ENCODE measurements at places on chromosomes 2 and 18.

- DNase-seq = no peak
Measured at GRCh38 chr2:122411231-122411630, 655.8 kb downstream of the TSN start.

GRCh38 chr2:136051001-136051724, 65.7 kb upstream of the DARS1 start:
- DNase-seq = no peak

- no peak for DNase-seq
Measured at GRCh38 chr2:100383954-100384353, 33.5 kb downstream of the CHST10 start.

- no peak for DNase-seq
Measured at GRCh38 chr2:121309801-121310200, 24.8 kb upstream of the TFCP2L1 start.

- DNase-seq = no peak
Measured at GRCh38 chr2:211457325-211457724, 900.9 kb downstream of the CPS1 start.

- DNase-seq = peak; percentile 44
Measured at GRCh38 chr2:42105330-42106256, 57.8 kb downstream of the PKDCC start.

GRCh38 chr2:209445485-209445884, 21.6 kb downstream of the MAP2 start:
- DNase-seq = no peak

- no peak for DNase-seq
Measured at GRCh38 chr2:118386641-118387302, 298.5 kb downstream of the INSIG2 start.

- DNase-seq = no peak
Measured at GRCh38 chr2:174744111-174744510, 20.2 kb downstream of the CHRNA1 start.

GRCh38 chr2:11997142-11997541, 250.7 kb downstream of the LPIN1 start:
- no peak for DNase-seq

DNA sequence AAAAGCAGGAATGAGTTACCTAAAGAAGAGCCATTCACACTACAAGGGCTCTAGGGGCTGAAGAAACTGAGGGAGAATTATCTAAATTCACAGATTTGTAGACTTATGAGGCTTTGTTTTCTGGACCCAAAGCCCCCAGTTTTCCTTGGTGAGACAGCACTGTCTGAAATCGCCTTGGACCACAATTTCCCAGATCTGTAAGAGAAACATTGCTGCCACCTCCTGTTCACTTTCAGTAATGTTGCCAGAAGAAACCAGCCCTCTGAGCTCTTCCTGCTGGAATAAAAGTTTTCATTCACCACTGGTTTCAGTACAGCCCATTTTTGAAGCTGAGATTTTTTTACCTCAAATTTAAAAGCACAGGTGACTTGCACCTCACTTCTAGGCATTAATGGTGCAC, 169.2 kb downstream of the CDH20 start:
- DNase-seq = no peak

GRCh38 chr2:233689501-233689900, 3.2 kb upstream of the UGT1A6 start:
- DNase-seq = no peak

- no peak for DNase-seq
Measured at GRCh38 chr2:74149570-74150319, 2.0 kb upstream of the BOLA3 start.

GRCh38 chr2:45083175-45083574, 73.9 kb upstream of the SIX2 start:
- no peak for DNase-seq

GRCh38 chr2:24958411-24958935, 13.3 kb downstream of the DNAJC27 start:
- DNase-seq = no peak

- no peak for DNase-seq
Measured at GRCh38 chr18:8556424-8556823, 52.8 kb upstream of the RAB12 start.

- no peak for DNase-seq
Measured at GRCh38 chr2:233917116-233917515, at the start of gene TRPM8. TRPM8 (plus strand) TSS chr2:233917373; CDS start chr2:233926538, 9,165 bp downstream.

GRCh38 chr18:39825485-39826150, 2129.4 kb upstream of the PIK3C3 start:
- no peak for DNase-seq

DNA sequence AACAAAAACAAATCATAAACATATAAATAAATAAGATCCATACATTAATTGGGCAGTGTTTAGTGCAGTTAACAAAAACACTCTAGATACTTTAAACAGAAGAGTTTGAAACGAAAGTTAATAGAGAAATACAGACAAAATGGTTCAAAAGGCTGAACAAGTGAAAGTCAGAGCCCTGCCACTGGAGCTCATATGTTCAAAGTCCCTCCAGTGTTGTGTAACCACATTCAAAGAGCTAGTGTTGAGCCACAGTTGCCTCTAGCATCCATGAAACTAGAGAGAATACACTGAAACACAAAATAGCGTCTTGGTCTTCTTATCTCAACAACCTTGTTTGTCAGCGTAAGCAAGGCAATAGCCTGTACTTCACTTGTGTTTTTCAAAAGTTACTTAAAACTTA, 1309.8 kb upstream of the NRXN1 start:
- DNase-seq = no peak

DNA sequence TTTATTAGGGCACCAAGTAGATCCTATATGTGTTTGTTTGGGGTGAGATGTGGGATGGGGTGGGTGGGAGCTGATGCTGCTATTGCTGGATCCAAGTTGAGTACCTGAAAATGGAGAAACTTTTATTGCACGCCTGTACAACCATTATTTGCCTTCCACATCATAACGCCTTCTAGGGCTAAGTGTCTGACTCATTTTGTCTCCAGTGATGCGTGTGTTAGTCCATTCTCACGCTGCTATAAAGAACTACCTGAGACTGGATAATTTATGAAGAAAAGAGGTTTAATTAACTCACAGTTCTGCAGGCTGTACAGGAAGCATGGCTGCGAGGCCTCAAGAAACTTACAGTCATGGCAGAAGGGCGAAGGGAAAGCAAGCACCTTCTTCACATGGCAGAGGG, 58.2 kb downstream of the KDM3A start:
- no peak for DNase-seq

DNA sequence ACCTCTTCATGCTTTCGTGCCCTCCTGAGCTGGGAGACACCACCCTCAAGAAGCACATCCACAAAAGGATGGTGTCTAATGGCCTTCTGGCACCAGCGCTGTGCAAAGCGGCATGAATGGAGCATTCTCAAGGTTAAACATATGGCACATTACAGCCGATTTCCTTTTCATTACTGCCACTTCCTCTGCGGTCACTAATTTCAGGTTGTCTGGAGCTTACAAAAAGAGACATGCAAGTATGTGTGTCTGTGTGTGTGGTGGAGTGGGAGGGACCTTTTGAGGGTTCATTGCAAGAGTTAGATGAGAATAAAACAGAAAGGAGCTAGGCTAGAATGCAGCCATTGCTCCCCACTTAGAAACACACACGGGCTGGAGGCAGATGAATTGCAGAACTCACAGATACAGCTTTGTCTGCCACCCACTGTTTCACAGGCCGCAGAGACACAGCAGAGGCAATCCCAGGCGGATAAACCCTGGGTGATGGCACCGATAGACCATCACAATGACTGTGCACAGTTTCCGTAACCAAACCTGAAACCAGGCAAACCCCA, 76.0 kb downstream of the TGIF1 start:
- peak; percentile 7 for DNase-seq

DNA sequence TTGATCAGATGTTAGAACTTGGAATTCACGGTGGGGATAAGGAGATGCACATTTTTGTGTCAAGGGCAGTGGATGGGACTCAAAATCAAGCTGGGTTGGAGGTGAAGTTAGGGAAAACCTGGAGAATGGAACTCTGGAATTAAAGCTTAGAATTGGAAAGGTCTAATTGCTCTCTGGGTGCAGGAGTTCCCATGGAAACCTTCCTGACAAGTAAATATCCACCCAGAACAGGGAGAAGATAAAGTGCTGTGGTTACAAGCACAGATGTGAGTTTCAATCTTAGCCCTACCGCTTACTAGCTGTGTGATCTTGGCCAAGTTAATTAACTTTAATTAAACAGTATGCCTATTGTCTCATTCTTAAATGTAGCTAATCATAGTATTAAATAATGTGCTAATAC, 71.3 kb upstream of the TCF7L1 start:
- DNase-seq = no peak

GRCh38 chr18:26255695-26256622, 29.7 kb downstream of the TAF4B start:
- no peak for DNase-seq

GRCh38 chr2:55106148-55106547, 55.9 kb upstream of the RTN4 start:
- DNase-seq = no peak

GRCh38 chr2:234304950-234305349, 191.9 kb downstream of the ARL4C start:
- DNase-seq = no peak

DNA sequence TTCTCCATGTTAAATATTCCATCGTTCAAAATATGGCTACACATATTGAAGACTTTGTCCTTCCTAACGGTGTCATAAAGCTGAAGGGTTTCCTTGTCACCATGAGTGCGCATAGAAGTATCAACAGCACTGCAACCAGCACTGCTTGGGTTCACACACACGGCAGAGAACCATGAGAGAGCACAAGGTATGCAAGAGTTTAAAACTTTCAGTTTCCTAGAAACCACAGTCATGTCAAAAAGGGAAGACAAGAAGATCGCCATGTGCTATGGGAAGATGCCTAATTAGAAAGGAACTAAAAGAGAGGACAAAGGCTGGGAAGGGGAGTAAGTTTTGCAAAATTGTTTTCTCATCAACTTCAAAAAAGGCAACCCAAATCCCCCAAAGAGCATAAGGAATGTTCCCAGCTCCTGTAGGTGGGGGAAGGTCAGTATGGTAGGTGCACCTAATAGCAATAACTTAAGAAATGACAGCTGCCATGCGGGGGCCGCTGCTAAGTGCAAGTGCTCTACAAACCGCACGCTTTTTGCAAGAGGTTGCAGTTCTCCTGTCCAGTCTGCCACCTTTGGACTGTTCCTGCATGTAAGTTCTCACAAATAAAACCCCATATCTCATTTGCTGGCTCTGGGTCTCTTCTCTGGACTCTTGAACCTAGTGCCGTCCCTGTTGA, 136.8 kb downstream of the TMEM163 start:
- DNase-seq = no peak

- no peak for DNase-seq
Measured at GRCh38 chr2:20551945-20552328, 99.0 kb downstream of the HS1BP3 start.

DNA sequence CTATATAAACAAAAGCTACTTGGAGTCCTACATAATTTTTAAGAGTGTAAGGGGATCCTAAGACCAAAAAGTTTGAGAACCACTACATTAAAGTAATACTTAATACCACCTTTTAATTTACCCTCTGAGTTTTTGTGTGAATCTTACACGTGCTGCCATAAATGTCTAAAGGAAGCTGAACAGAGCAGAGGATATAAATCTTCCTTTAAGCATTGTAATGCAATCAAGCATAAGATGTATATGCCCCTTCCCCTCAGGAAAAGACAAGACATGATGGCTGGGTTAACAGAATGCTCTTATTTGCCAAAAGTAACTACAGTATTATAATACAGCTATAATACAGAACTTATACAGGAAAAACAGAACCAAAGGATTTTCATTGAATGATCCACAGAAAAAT, 2.9 kb downstream of the ESCO1 start:
- no peak for DNase-seq

GRCh38 chr2:34031097-34031496, 432.0 kb upstream of the FAM98A start:
- DNase-seq = no peak

GRCh38 chr2:20213651-20214565, 11.0 kb downstream of the SDC1 start:
- no peak for DNase-seq

GRCh38 chr2:225025917-225026571, 16.2 kb downstream of the DOCK10 start:
- no peak for DNase-seq

- DNase-seq = no peak
Measured at GRCh38 chr2:15182275-15182674, 378.9 kb downstream of the NBAS start.

DNA sequence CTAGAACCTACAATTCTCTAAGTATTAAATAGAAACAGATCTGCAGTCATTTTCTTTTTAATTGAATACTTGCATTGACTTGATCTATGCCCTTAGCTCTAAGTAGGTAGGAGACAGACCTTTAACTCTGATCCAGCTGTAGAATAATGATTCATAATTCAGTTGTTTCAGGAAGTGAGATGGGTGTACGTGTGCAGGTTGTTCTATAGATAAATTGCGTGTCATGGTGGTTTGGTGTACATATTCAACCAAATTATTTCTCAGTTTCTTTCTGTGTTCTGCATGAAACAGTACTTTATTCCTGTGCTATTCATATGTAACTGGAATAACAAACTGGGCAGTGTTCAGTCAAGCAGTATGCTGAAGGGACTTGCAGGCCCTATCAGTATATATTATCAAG, 34.3 kb upstream of the CD226 start:
- DNase-seq = no peak

DNA sequence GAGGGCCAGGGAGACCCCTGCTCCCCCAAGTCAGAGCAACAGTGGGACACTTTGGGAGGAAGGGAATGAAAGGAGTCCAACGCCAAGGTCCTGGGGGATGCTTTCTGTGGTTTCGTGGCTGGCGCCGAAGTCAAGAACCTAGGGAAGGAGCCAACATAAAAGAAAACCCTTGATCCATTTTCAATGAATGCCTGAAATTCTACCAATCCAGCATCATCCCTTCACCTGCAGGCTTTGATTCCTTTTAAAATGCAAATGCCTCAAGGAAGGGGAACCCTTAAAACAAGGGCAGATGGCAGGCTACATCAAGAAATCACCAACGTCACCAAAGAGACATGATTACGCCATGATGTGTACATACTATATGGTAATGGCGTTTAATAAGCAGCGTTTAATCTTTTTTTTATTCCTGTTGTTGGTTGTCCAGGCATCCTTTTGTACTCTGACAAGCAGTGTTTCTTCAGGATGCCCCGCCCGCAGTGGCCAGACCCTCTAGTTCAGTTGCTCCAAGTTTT, 123.3 kb upstream of the SLC1A4 start:
- no peak for DNase-seq

- DNase-seq = peak; percentile 49
Measured at GRCh38 chr2:60581433-60582282, 28.2 kb upstream of the BCL11A start.

DNA sequence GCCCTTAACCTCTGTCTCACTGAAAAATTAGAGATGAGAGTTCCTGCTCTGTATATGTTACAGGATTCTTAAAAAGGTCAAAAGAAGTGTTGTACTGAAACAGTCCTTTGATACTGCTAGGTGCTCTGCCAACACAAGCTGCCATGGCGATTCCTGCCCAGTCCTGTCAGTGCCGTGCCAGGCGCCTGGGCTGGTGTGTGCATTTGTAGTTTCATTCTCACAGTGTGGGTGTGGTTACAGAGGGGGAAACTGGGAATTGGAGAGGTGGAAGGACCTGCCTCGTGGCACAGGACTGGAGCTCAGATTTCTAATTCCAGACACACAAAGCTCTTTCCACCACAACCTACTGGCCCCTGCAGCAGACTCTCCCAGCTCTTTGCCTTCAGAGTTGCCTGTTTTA, 122.3 kb upstream of the RAB6C start:
- no peak for DNase-seq
